ENCODE measurements at places on chromosomes 2 and 18.

DNA sequence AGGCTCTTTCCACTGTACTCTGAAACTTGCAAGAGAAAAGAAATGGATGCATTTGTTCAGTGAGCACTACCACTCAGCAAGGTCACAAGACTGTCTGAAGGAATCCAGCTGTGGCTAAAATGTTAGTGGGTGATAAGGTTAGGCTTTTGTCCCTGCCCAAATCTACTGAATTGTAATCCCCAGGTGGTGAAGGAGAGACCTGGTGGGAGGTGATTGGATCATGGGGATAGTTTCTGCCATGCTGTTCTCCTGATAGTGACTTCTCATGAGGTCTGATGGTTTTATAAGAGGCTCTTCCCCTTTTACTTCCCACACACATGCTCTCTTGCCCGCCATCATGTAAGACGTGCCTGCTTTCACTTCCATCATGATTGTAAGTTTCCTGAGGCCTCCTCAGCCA lies 68.2 kb downstream of the ZNF385B start:
- no peak for DNase-seq

DNA sequence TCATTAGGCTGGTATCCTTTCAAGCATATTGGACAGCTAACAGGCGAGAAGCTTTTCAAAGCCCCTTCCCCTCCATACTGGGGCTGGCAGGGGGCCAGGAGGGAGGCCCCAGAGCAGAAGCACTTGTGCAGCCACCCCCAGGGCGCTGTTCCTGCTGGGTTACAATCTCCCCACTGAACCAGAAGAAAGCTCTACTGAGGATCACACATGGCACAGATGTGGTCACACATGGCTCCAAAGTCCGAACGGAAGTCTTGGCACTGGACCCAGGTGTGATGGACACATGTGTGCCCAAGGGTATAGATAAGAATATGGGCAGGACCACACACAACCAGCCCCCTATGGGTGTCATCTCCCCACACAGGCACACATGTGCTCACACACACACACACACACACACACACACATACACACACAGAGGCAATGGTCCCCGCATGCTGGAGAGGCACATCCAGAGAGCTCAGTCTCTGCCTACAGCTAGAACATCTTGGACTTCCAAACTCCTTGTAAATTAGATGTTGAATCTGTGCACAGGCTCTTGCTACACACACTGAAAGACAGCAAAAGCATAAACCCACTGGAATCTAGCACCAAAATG lies 56.4 kb downstream of the TTC32 start:
- DNase-seq, result no peak

DNA sequence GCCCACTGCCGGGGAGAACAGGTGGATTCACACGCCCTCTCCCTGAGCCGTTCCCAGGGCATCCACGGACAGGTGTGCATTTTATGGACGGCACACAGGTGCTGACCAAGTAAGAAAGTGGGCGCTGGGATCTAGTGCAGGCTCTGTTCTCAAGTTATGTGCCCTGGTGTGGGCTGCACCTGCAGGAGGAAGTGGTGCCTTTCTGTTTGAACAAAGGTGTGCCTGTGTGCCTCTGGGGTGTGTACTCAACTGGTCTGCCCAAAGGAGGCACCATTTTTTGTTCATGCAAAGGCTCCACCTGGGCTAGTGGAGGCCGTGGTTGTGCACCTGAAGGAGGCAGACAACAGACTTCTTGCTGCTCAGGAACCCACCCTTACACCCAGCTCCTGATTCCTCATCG lies 88.2 kb upstream of the HK2 start:
- DNase-seq, result no peak

GRCh38 chr2:119063177-119063576 lies 95.4 kb downstream of the C1QL2 start:
- DNase-seq, result no peak

DNA sequence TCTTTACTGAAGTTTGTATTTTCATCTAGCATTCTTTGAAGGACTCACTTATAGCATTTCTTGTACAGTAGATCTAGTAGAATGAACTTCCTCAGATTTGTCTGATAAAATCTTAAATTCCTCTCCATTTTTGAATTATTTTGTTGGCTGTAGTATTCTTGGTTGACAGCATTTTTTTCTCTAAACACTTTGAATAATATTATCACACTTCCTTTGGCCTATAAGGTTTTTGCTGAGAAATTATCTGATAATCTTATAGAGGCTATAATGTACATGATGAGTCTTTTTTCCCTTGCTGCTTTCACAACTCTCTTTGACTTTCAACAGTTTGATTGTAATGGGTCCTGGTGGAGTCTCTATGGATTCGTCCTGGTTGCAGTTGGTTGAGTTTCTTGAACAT lies 169.5 kb downstream of the NOL4 start:
- no peak for DNase-seq

GRCh38 chr2:273333-273732 lies 8.6 kb downstream of the ACP1 start:
- no peak for DNase-seq

DNA sequence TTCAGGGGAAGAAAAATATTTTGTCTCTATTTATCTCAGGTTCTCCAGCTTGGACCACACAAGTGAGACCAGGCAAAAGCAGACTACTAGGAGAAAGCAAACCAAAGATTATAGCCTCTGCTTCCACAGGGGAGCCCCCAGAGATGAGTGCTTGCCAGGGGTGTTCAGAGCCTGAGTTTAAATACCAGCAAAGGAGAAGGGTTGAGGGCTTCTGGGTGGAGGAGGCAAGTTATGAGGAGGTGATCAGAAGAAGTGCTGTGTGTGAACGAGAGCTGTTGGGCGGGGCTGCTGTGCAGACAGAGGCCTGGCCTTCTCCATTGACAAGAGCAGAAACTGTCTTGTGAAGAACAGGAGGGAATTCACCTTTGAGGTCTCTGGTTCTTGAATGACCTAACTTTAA lies 32.8 kb upstream of the PXDN start:
- DNase-seq, result no peak

- DNase-seq, result no peak
Measured at GRCh38 chr2:239674981-239675825, 274.4 kb upstream of the HDAC4 start.

GRCh38 chr2:48728295-48728694 lies 27.2 kb downstream of the LHCGR start:
- no peak for DNase-seq

DNA sequence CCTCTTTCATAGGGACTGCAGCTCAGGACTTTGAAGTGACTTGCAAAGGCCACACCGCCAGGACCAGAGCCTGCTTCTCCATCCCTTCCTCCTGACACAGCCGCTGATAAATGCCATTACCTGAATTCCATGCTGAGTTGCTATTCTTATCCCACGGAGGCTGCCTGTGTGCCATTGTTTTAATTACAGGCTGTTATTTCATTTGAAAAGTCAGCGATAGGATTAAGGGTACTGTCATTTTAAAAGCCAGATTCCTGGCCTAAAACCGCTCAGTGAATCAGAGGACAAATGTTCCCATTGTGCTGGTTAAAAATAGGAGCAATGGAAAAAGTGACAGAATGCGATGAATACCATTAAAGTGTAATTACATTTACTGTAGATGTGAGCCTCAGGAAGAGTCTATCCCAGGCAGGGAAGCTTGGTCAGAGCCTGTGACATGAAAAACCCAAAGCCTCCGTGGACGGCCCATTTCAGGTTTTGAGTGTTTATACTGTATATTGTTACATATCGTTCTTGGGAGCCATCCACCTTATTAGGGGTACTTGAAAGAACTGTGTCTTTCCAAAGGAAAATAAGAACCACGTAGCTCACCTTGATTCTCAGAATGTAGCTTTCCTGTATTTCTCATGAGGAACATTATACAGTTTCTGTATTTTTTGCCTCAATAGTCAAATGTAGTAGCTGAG lies 41.3 kb downstream of the PDCL3 start:
- no peak for DNase-seq

- no peak for DNase-seq
Measured at GRCh38 chr2:137638932-137639331, 325.3 kb upstream of the HNMT start.

DNA sequence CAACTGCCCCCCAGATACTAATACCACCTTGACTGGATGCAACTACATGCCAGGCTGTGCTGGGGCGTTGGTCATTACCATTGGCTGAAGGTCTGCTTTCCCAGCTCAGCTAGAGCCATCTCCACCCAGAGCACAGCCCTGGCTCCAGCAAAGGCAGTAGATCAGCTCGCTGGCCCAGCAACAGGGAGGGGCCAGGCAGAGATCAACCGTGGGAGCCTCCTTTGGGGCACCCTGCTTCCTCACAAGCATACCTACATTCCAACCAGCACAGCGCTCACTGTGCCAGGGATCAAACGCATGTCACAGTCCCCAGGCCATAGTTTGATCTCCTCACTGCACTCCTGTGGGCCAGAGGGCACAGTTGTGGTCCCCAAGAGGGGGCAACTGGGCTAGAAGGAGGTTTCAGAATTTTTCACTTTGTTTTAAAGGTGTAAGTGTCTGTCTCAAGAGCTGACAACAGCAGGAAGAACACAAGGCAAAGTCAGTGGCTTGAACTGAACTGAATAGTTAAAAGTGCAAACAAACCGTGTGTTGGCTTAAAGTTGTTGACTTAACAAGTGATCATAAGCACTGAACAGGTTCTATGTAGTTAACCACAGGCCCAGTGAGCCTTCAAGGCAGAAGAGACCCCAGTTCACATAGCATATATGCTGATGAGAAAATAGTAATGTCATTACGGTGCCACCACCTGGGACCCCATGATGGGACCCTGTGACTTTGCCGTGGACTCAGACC lies 70.1 kb upstream of the BZW1 start:
- DNase-seq, result no peak

GRCh38 chr2:29894822-29895614 lies 26.4 kb downstream of the ALK start:
- DNase-seq, result no peak

DNA sequence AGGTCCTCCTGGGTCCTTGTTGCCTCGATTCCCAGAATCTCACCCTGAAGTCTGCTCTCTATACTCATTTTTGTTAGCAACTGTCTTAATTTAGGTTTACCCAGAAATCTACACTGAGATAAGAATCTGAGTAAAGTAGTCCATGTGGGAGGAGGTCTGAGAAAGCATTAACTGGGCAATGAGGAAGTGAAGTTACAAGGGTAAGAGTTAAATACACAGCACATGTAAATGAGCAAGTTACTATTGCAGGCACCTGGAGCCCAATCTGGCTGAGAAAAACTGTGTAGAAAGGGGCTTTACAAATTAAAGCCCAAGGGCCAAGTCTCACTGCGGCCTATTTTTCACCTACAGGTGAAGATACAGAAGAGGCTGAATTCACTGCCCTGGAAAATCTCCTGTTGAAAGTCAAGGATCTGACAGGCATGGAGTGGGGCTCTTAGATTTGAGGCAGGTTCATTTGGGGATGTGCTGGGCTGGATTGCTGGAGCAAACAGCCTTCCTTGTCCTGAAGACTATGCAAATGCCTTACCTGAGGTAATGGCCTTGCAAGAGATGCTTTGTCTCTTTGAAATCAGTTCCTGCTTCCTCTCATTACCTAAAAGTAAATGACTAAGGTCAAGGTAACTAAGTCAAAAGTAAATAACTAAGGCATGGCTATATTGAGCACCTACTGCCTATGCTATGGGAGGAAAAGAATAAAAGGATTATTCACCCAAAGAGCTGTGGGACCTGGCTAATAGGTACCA lies 84.4 kb upstream of the DYNAP start:
- no peak for DNase-seq

DNA sequence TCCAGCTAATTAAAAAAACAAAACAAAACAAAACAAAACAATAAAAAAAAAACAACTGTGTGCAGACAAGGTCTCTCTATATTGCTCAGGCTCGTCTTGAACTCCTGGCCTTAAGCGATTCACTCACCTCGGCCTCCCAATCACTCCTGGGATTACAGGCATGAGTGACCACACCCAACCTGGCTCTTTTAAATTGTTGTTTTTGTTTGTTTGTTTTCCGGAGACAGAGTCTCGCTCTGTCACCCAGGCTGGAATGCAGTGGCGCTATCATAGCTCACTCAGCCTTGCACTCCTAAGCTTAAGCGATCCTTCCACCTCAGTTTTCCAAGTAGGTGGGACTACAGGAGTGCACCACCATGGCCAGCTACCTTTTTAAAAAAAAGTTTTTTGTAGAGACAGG lies 201.6 kb downstream of the EN1 start:
- DNase-seq, result no peak

- DNase-seq, result no peak
Measured at GRCh38 chr2:135174049-135174809, 122.1 kb downstream of the RAB3GAP1 start.

DNA sequence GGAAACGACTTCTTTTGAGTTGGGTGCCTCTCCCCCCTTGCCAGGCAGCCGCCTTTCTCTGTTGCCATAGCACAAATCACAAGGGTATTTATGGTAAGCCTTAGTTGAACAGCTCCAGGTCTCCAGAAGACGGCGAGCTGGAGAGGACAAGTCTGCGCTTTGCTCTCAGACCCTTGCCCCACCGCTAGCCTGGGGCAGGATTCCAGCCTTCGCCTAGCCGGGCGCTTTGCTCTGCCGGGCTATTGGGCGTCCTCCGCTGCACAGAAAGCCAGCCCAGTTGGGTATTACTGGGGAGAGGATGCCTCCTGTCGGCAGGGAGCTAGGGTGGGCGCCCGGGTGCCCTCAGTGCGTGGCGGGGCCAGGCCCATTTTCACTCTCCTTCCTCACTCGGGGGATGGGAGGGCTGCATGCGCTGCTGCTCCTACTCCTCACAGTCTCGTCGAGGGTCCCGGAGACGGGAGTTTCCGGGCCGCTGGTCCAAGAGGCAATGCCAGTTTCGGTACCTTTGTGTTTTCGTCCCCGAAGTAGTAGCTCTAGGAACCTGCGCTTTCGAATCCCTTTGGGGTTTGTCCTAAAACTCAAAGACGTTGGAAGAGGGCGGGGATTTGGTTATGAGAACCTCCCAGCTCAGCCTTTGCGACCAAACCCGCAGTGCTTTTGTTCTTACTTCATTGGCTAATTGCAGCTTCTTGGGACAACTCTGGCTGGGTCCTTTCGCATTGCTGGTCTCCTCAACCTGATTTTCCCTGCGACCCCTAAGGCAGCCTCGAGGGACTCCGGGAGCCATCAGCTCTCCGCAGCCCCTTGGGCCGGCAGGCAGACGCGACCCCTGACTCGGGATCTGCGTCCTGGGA lies 3.6 kb upstream of the DLX2 start:
- no peak for DNase-seq

GRCh38 chr18:73264562-73264921 lies 396.8 kb upstream of the NETO1 start:
- no peak for DNase-seq

GRCh38 chr2:66110608-66111007 lies 324.3 kb upstream of the MEIS1 start:
- no peak for DNase-seq

GRCh38 chr2:2912293-2912692 lies 465.3 kb downstream of the EIPR1 start:
- no peak for DNase-seq

DNA sequence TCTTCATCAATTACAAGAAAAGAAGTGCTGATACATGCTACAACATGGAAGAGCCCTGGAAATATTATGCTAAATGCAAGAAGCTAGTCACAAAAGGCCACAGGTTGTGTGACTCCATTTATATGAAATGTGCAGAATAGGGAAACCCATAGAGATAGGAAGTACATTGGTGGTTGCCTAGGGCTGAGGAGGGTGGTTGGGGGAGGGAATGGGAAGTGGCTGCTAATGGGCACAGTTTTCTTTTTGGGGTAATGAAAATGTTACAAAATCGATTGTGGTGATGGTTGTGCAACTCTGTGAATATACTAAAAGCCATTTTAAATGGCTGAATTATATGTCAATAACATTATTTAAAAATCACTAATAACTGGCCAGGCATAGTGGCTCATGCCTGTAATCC lies 24.3 kb upstream of the RESP18 start:
- DNase-seq, result no peak

GRCh38 chr2:99784282-99784681 lies 294.5 kb upstream of the REV1 start:
- DNase-seq, result no peak
